Ovary (tissue), 10 donors: ENCODE measurements at places on chromosomes 5 and 9. TPM values are rescaled to one million over a fixed set of nuclear protein-coding genes. Genes with fewer than 3 reads are reported as not detected.

DNA sequence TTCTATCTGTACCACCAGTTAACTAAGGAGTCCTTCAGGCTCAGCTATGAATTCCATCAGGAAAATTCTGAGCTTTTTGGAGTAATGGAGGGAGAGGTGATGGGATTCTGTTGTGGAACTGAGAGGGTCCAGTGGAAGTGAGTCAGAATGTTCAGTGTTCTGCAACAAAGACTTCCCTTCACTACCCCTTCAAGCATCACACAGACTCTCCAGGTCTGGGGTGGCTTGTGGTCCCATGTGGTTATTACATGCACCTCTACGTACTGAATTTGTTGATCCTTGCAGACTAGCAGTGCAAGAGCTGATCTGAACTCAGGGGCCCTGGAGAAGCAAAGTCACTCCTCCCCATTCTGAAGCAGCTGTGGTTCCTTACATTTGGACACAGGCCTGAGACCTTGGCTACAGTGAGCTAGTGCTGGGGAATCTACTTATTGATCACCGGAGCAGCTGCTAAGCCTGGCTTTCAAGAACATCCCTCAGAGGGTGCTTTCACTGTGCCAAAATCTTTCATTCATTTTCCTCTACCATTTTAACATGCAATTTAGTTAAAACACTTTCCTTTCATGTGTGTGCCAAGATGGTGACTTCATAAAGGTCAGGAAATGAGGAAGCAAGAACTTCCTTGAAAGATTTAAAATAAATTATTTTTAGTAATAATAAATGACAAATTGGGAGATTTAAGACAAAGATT is 75.0 kb upstream of the TNC start:
- H3K27me3 ChIP-seq, result no peaks in the 10 kb centered on the region
- H3K4me3 ChIP-seq, result no peak overlapping the region
- H3K4me1 ChIP-seq, result no peaks in the 10 kb centered on the region
- no peak overlapping the region for H3K27ac ChIP-seq
- DNase-seq, result no peak

The GTF3C5 gene
- 50.4 TPM for total RNA-seq

- no peaks in the 10 kb centered on the region for H3K27me3 ChIP-seq
- DNase-seq, result no peak
- no peaks in the 10 kb centered on the region for H3K4me1 ChIP-seq
- H3K27ac ChIP-seq, result no peak overlapping the region
These were observed 123.1 kb downstream of the PAPPA start for GRCh38 chr9:116276651-116277121.

DNA sequence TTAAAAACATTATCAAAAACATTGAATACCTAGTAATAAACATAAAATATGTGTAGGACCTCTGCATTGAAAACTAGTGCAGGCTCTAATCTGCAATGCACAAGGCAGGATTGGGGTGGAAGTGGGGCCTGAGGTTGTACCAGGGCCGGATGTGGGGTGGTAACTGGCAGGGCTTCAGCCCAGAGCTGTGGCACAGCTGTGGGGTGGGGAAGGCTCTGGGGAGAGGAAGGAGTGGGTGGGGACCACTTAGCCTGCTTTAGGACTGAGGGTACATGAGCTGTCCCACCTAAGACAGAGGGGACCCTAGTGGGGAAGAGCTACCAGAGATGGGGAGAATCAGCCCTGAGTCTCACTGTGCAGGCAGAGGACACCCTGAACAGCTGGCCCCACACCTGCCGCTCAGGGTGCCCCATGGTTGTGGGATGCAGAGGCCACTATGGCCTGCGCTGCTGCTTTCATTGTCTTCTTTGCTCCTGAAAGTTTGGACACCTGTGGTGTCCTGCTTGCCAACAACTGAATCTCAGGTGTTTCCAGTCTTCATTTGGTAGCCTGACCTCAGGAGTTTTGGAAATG is 311.4 kb downstream of the TLE4 start:
- no peaks in the 10 kb centered on the region for H3K36me3 ChIP-seq
- no peak overlapping the region for H3K27ac ChIP-seq
- no peaks in the 10 kb centered on the region for H3K4me1 ChIP-seq
- H3K27me3 ChIP-seq, result no peaks in the 10 kb centered on the region

The GARIN3 gene
- total RNA-seq, result not detected

DNA sequence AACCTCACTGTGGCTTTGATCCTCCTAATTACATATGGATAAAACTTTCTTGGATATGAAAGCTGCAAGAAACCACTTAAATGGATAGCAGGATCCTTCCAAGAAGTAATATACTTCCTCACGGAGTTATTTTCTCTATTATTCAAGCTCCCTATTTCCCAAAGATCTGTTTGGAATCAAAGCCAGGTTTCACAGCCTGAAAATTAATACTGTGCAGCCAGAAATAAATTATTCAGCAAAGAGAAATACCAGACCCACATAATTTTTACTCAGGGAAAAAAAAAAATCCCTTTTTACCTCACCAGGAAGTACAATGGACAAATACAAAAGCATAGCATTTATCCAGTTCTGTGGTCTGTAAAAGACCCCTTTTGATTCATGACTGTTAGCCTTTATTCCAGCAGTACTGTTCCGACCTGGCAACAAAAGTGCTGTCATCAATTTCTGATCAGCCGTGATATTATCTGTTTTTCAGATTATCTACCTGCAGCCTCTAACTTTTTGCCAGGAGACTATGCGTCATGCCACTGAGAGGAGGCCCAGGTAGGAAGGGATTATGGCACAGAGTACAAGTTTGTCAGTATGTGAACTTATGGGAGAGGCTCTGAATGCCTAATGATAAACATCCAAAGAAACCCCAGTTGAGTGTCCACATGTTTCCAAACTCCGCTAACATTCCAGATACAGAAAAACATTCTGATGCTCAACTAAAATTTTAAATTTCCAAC is 57.0 kb downstream of the FBN2 start:
- no peaks in the 10 kb centered on the region for H3K4me1 ChIP-seq
- no peak overlapping the region for H3K4me3 ChIP-seq
- no peaks in the 10 kb centered on the region for H3K27me3 ChIP-seq
- no peak overlapping the region for H3K27ac ChIP-seq
- no peaks in the 10 kb centered on the region for H3K36me3 ChIP-seq
- no peak for DNase-seq

The PCDHGA2 gene
- 7.3 TPM for total RNA-seq

- no peak overlapping the region for H3K4me3 ChIP-seq
- no peak overlapping the region for H3K27ac ChIP-seq
- H3K4me1 ChIP-seq, result peaks cover 2% of the 10 kb centered on the region
- no peaks in the 10 kb centered on the region for H3K36me3 ChIP-seq
- no peak for DNase-seq
These were observed 4.3 kb downstream of the CD14 start for GRCh38 chr5:140628711-140629110.

- H3K4me1 ChIP-seq, result peaks cover 37% of the 10 kb centered on the region
- no peak overlapping the region for H3K4me3 ChIP-seq
- no peaks in the 10 kb centered on the region for H3K36me3 ChIP-seq
- H3K27ac ChIP-seq, result no peak overlapping the region
- no peaks in the 10 kb centered on the region for H3K27me3 ChIP-seq
These were observed 1.5 kb downstream of the SPAAR start for GRCh38 chr9:35910613-35911359.

The ZNG1F gene
- total RNA-seq, result 6.0 TPM

- no peaks in the 10 kb centered on the region for H3K36me3 ChIP-seq
- no peaks in the 10 kb centered on the region for H3K4me1 ChIP-seq
- no peak for DNase-seq
- H3K4me3 ChIP-seq, result no peak overlapping the region
- H3K27me3 ChIP-seq, result no peaks in the 10 kb centered on the region
- H3K27ac ChIP-seq, result no peak overlapping the region
These were observed 128.7 kb downstream of the SPOCK1 start for GRCh38 chr5:137370096-137371071.

DNA sequence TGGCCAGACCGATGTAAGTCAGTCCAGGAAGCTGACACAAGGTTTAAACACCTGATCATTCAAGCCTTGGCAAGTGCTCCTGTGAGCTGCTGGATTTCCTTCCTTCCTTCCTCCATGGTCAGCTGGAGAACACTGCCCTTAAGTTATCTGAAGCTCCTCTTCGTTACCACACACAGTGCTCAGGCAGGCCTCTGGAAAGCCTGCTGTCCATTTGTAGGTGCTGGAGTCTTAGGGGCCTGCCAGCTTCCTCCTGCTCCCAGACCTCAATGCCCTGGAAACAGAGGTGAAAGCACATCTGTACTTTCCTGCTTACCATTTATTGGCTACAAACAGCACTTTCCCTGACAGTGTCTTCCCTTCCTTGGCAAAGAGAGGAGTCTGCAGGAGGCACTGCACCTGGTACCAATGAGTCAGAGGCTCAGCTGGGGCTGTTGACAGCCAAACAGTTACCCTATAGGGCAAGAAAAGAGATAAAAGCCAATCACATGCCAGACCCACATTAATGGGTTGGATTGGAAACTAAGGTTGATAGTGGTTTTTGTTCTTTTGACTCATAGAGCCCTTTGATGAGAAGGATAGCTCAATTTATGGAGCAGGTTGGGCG is 72.6 kb upstream of the PUM3 start:
- H3K27ac ChIP-seq, result no peak overlapping the region
- no peaks in the 10 kb centered on the region for H3K4me1 ChIP-seq
- H3K36me3 ChIP-seq, result no peaks in the 10 kb centered on the region
- no peaks in the 10 kb centered on the region for H3K27me3 ChIP-seq
- H3K4me3 ChIP-seq, result no peak overlapping the region

- no peak overlapping the region for H3K27ac ChIP-seq
- H3K4me3 ChIP-seq, result no peak overlapping the region
- H3K4me1 ChIP-seq, result no peaks in the 10 kb centered on the region
- no peak for DNase-seq
- no peaks in the 10 kb centered on the region for H3K27me3 ChIP-seq
These were observed 6.4 kb upstream of the JMY start for GRCh38 chr5:79229357-79230174.

DNA sequence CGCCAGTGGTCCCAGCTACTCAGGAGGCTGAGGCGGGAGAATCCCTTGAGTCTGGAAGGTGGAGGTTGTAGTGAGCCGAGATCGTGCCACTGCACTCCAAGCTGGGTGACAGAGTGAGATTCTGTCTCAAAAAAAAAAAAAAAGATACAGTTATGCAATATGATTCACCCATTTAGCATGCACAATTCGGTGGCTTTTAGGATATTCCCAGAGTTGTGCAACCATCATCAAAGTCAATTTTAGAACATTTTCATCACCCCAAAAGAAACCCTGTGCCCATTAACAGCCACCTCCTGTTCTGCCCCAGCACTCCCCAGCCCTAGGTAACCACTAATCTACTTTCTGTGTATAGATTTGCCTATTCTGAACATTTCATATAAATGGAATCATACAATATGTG is 4.3 kb upstream of the DHFR start:
- no peaks in the 10 kb centered on the region for H3K36me3 ChIP-seq
- no peaks in the 10 kb centered on the region for H3K27me3 ChIP-seq
- no peak overlapping the region for H3K27ac ChIP-seq
- H3K4me1 ChIP-seq, result peaks cover 3% of the 10 kb centered on the region
- DNase-seq, result no peak

- no peaks in the 10 kb centered on the region for H3K4me1 ChIP-seq
- H3K36me3 ChIP-seq, result no peaks in the 10 kb centered on the region
- no peak overlapping the region for H3K27ac ChIP-seq
- H3K4me3 ChIP-seq, result no peak overlapping the region
- DNase-seq, result no peak
- no peaks in the 10 kb centered on the region for H3K27me3 ChIP-seq
These were observed 79.3 kb upstream of the FBXW11 start for GRCh38 chr5:172085738-172086137.
